ENCODE measurements at places on chromosomes 12 and 14.

- no peak for DNase-seq
Measured at GRCh38 chr14:62470935-62471334, 574.3 kb downstream of the KCNH5 start.

DNA sequence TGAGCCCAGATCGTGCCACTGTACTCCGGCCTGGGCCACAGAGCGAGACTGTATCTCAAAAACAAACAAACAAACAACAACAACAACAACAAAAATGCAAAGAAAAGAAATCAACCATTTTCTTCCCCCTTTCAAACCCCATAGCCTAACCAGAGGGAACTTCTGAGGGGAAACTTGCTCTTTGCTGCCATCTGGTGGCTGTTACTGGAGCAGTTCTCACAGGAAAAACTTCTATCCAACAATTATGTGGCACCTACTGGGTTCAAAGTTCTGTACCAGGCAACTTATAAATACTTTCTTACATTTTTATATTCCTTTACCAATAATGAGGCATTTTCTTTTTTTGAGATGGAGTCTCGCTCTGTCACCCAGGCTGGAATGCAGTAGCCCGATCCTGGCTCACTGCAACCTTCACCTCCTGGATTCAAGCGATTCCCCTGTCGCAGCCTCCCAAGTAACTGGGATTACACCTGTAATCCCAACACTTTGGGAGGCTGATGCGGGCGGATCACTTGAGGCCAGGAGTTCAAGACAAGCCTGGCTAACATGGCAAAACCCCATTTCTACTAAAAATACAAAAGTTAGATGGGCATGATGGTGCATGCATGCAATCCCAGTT lies 50.9 kb upstream of the BICDL1 start:
- DNase-seq = peak; percentile 45

DNA sequence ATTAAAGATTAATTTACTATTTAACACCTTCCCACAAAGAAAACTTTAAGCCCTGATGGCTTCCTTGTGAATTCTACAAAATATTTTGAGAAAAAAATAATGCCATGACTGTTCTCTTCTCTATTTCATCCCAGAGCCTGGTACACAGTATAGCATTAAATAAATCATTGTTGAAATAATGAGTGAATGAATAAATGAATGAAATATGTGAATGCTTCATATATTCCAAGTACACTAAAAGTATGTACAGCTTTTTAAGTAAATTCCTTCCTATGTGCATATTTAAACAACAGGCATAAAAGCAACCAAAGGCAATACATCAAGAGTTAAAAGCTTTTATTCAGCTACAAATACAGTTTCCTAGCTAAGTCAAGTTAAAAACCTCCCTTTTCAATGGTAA lies 144.9 kb upstream of the CCDC196 start:
- no peak for DNase-seq

GRCh38 chr12:85874031-85874461 lies at the start of gene NTS:
Gene NTS, plus strand, starts transcription at chr12:85874295. Its CDS starts 109 bp downstream, at chr12:85874404.
- no peak for DNase-seq

- no peak for DNase-seq
Measured at GRCh38 chr12:31868965-31869364, 90.2 kb upstream of the RESF1 start.

DNA sequence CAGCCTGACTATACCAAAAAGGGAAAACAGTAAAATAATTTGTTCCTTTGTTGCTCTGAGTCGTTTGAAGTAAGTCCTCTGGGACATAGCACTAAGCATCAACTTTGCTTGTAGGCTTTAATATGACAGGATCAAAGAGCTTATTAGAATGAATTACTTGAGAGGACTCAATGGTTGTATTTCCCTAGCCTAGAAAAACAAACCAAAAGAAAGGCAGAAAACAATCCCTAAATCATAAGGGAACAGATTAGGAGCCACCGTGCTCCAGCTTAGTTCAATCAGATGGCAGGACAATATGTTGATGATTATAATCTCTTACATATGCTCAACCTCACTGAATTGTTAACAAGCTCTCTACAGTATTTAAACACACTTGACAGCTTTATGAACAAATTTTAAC lies 988.4 kb downstream of the FLRT2 start:
- DNase-seq = no peak

DNA sequence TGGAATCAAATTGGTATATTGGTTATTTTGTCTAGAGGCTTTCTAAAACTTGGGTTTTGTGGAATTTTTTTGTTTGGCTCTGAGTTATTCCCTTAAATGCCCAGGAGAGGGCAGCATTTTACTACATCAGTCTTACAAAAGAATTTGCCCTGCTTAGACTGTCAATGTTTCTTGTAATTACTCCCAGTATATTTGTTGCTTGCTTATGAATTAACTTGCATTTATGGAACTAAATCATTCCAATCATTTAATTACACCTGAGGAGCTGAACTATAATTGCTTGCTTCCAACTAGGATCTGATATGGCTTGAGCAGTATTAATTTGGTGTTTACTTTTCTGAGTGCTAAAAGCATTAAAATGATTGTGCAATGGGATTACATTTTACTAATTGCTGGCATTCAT lies 48.7 kb downstream of the MIPOL1 start:
- DNase-seq = no peak

DNA sequence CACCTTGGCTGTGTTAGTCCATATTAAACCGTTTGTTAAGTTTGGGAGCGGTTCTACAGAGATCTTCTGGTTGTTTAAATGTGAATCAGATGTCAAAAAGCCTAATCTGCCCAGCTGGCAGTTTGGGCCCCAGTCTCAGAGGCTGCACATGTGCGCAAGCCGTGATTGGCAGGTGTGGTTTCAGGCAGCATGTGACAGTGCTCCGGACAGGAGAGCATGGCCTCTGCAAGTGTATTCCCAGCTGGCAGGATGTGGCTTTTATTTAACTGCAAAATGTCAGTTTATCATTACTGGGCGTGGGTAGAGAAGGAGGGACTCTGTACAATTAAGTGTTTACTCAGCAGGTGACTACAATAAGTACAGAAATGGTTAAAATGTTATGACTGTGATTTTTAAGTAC lies 77.5 kb downstream of the PELI2 start:
- no peak for DNase-seq

DNA sequence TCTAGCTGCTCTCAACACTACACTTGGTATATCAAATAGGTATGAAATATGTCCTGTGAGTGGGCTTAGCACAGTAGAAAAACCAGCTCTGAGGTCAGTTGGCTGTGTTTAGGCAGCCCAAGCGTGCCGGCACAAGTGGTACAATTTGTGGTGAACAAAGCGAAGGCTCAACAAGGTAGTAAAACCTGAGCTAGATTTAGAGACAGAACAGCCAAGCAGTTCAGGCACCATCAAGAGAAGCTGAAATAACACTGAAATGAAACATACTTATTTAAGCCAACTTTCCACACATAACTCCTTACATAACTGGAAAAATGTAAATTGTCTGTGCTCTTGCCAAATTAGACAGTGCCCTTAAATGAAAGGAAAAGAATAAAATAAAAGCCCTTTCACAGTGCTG lies 596.8 kb upstream of the FBXO33 start:
- DNase-seq = no peak

DNA sequence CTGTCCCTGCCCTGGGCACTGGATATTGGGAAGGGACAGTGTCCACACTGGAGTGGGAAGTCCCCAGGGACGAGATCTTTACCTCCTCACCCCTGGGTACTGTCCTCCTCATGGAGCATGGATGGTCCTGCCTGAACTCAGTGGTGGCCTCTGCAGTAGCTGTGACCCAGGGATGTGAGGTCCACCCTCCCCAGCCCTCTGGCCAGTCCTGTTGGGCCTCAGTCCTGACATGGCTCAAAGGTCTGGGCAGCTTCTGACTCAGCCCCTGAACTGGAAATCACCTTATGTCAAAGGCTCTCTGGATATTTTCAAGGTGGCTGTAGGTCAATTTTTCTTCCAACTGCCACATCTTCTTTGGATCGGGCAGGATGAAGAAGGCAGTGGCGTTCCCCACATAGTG lies 24.4 kb downstream of the SERPINA1 start:
- no peak for DNase-seq

GRCh38 chr12:2032506-2032905 lies 20.3 kb upstream of the CACNA1C start:
- no peak for DNase-seq

GRCh38 chr12:40681148-40681547 lies 11.1 kb upstream of the CNTN1 start:
- no peak for DNase-seq

DNA sequence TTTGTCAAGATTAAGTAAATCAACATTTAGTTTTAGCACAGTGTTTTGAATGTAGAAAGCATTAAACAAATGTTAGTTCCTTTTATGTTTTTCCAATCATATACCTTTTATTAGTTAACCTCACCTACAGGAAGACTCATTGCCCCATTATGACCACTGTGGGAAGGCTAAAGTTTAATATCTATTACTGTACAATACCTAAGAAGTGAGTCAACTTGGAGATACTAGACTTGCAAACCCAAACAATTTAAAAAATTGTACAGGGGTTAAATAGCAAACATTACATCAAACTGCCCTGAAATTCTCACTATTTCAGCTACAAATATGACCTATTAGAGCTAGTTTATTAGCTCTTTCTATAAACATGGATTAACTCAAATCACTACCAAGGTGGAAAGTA lies 8.6 kb upstream of the G2E3 start:
- no peak for DNase-seq

All from stimulated activated CD8-positive, alpha-beta memory T cell treated with anti-CD3 and anti-CD28 coated beads, Interleukin-4, amount 100 ng/mL, for 24 hours (primary cell).